Activated naive CD4-positive, alpha-beta T cell treated with anti-CD3 and anti-CD28 coated beads, Interleukin-2, amount 10 ng/mL, durations not matched to agents 5 hours and 36 hours (primary cell): ENCODE measurements at places on chromosomes 12 and 14. TPM values are rescaled to one million over a fixed set of nuclear protein-coding genes. Genes with fewer than 3 reads are reported as not detected.

The MIP gene
- total RNA-seq, result not detected

The TTC6 gene
- total RNA-seq, result not detected

The DLGAP5 gene
- 68.5 TPM for total RNA-seq

The SERPINA9 gene
- not detected for total RNA-seq

The EEF1AKMT3 gene
- total RNA-seq, result 4.5 TPM

The LMO3 gene
- not detected for total RNA-seq

The GLIPR1L1 gene
- total RNA-seq, result not detected

The JPH4 gene
- 0.07 TPM for total RNA-seq

The CD69 gene
- total RNA-seq, result 152 TPM

The KLRK1 gene
- 0.87 TPM for total RNA-seq

The GLS2 gene
- total RNA-seq, result 1.7 TPM

The ANKS1B gene
- total RNA-seq, result not detected

The MYO1A gene
- total RNA-seq, result 1.2 TPM

The ACRBP gene
- 1.6 TPM for total RNA-seq

The INF2 gene
- total RNA-seq, result 208 TPM

The IRAK3 gene
- 0.30 TPM for total RNA-seq

The PIP4K2C gene
- 16.8 TPM for total RNA-seq

The BICD1 gene
- total RNA-seq, result 18.0 TPM

The KRT6C gene
- total RNA-seq, result not detected

The MDGA2 gene
- total RNA-seq, result not detected

The VDR gene
- 13.0 TPM for total RNA-seq

The SYCP3 gene
- 0.70 TPM for total RNA-seq

The STON2 gene
- total RNA-seq, result 0.29 TPM

The KRT2 gene
- 0.24 TPM for total RNA-seq

The GAS2L3 gene
- total RNA-seq, result 4.1 TPM

The CLEC4C gene
- total RNA-seq, result not detected

The IL23A gene
- total RNA-seq, result 17.3 TPM

The CISTR gene
- total RNA-seq, result not detected

The TMEM30B gene
- 0.55 TPM for total RNA-seq

The RFLNA gene
- total RNA-seq, result not detected

The ABHD4 gene
- 14.6 TPM for total RNA-seq

The KRT77 gene
- total RNA-seq, result not detected

The CD4 gene
- total RNA-seq, result 215 TPM

The TMEM121 gene
- 7.0 TPM for total RNA-seq

The GOLGA3 gene
- 52.2 TPM for total RNA-seq

The KRT3 gene
- total RNA-seq, result not detected

The PROX2 gene
- not detected for total RNA-seq

The ACSM4 gene
- not detected for total RNA-seq

The ASPG gene
- not detected for total RNA-seq

The NID2 gene
- 1.0 TPM for total RNA-seq
